SK-N-MC (cell line): ENCODE measurements at places on chromosomes 13 and 19.

GRCh38 chr13:38381890-38382289, 32.2 kb downstream of the UFM1 start:
- no peak for DNase-seq

- DNase-seq = no peak
Observed at GRCh38 chr13:79907527-79907926, 426.6 kb downstream of the NDFIP2 start.

DNA sequence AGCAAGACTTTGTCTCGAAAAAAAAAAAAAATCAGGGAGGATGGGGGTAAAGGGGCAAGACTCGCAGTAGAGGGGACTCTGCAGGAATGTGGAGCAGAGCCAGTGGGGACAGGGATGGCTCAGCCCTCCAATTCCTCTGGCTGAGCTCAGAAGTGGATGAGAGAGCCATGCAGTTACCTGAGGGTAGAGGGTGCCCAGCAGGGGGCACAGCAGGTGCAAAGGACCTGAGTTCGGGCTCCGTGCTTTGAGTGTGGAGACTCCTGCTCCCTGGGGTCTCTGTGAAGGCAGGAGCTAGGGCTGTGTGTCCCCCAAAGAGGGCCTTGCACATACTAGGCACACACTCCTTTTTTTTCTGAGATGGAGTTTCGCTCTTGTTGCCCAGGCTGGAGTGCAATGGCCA, 7.7 kb downstream of the DOCK6 start:
- DNase-seq = no peak

GRCh38 chr13:55440465-55441085, 1700.1 kb upstream of the PRR20A start:
- DNase-seq = no peak

DNA sequence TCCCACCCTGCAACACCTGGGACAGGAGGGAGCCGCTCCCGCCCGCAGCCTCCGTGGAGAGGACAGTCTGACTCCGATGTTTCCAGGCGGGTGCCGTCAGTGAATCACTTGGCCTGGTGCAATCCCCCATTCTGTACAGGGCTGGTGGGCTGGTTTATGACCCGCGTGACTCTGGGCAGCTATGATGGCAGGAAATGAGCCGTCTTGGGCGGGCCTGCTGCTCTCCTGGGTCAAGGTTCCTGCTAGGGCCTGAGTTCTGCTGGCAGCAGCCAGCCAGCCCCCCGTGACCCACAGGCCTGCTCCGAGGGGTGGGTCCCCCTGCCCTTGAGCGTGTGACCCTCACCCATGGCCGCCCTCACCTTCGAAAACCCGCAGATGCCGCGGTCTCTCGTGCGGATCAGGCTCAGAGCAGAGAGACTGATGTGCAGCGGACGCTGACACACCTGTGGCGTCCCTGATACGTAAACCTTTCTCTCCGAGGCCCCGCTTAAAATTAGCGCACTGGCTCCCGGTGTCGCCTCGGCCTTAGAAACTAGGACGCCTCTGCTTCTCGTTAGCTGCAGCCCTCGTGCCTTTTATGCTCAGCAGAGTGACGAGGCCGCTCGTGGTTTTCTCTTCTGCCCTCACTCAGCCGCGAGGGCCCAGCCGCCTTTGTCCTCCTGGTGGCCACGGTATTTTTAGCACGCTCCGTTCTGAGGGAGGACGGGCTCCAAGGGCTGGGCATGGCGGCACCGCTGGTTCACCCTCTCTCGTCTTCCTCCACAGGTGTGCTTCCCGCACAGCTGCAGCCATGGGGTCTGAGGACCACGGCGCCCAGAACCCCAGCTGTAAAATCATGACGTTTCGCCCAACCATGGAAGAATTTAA, 63.4 kb downstream of the KDM4B start:
- no peak for DNase-seq

DNA sequence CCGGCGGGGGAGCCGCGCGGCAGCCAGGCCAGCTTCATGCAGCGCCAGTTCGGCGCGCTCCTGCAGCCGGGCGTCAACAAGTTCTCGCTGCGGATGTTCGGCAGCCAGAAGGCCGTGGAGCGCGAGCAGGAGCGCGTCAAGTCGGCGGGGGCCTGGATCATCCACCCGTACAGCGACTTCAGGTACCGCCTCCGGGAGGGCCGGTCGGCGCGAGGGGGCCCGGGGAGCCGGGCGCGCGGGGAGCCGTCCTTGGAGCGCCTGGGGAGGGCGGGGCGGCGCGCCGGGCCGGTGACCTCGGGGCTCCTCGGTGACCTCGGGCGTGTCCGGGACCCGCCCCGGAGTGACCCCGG, 690 bp downstream of the HCN2 start:
- DNase-seq = no peak

DNA sequence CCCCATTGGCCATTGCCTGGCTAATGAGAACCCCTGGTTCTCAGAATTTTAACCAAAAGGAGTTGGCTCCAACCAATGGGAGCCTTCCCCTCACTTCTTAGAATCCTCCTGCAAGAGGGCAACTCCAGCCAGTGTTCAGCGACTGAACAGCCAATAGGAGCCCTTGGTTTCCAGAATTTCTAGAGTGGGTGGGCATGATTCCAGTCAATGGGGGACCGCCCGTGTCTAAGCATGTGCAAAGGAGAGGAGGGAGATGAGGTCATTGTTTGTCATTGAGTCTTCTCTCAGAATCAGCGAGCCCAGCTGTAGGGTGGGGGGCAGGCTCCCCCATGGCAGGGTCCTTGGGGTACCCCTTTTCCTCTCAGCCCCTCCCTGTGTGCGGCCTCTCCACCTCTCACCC, 9.5 kb upstream of the SWSAP1 start:
- no peak for DNase-seq

DNA sequence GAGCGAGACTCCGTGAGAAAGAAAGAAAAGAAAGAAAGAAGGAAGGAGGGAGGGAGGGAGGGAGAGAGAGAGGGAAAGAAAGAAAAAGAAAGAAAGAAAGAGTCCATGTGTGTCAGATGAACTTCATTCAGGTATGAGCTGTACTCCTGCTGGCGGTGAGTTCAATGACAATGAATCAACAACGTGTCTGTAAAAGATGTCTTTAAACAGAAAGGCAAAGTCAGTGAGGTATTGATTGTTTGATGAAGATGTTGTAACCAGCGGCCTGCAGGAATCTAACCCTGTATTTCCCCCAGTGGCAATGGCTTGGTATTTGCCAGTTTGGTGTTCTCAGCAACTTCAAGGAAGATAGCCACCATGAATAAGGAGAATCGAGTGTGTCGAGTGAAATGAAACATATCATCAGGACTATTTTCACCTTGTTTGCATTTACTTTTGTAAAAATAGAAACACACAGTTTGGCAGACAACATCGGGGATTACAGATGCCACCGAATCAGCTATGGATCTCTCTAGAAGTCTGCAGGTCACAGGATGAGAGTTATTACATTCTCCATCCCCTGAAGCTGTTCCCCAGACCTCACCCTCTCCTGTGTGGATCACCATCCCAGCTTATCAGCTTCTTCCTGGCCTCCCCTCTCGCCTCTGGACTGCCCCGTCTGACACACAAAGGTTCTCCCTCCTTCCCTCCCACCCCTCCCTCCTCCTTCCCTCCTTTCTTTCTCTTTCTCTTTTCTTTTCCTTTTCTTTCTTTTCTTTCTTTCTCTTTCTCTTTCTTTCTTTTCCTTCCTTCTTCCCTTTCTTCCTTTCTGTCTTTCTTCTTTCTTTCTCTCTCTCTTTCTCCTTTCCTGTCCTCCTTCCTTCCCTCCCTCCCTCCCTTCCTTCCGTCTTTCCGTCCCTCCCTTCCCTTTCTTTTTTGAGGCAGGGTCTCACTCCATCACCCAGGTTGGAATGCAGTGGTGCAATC, 8.2 kb upstream of the SBK3 start:
- no peak for DNase-seq

- DNase-seq = no peak
Observed at GRCh38 chr13:23506807-23507291, 63.4 kb upstream of the TNFRSF19 start.
